Mesothelial cell of epicardium (in vitro differentiated cells): ENCODE measurements at places on chromosomes 2 and 18.

DNA sequence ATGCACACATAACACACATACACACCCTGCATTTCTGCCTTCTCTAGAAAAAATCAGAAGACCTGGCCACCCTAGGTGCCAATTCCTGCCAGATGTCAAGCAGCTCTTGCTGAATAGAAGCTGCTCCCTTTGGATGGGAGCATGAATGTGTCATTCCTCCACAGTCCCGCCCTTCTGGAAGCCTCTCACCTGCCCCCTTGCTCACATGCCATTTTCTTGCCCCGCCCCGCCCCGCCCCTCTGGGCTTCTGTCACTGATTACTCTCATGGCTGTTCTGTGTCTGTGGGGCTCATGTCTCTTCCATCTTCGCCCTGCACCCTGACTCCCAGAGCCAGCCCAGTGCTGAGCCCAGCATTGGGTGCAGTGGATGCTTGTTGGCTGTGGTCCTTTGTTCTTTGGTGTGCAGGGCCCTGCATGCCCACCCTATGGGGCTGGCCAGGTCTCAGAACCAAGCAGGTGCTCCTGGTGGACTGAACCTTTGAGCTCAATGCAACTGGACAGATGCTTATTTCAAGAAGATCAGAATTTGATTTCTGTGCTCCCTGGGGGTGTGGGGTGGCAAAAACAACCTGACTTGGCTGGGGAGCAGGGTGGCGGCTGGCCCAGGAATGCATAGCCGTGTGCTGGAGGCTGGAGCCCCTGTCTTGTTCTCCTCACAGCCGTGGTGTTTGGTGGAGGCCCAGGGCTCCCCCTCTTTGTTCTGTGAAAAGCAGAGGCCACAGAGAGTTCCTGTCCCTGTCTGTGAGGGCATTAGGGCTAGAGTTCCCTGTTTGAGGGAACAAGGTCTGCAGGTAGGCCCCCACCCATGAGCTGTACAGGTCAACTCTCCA is 140.6 kb upstream of the GLI2 start:
- DNase-seq = no peak

- no peak for DNase-seq
These were observed 1591.5 kb downstream of the LRP1B start for GRCh38 chr2:140539242-140539875.

DNA sequence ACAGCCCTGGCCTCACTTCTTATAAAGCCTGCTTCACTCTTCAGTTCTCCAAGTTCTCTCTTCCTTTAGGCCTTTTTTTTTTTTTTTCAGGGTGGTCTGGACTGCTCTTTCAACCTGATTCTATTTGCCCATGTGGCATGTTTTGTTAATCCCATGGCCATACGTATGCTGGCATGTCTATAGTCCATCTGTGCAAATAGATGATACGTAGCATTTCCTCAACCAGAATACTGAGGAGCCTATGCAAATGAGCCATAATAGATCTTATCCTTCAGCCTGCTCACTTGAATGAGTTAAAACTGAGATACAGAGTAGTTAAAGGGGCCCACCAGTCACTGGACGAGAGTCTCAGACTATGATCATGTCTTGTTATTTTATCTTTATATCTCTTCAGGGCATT is 265.2 kb upstream of the CXCR4 start:
- no peak for DNase-seq

DNA sequence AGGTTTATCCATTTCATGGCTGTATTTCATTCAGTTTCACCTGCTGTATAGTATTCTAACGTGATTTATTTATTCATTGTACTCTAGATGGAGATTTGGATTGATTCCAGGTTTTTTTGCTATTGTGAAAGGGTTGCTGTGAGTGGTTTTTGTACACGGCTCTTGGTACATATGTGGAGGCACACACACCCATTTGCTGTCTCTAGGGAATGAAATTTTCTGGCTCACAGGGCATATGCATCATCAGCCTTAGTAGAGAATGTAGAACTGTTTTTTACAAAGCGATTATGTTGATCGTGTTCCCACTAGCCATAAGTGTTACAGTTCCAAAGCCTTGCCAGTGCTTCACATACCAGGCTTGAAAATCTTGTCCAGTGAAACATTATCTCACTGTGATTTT is 5.1 kb downstream of the SPTBN1 start:
- no peak for DNase-seq

GRCh38 chr2:192546565-192546964 is 351.8 kb upstream of the TMEFF2 start:
- no peak for DNase-seq

- DNase-seq = peak; percentile 25
These were observed 208.4 kb downstream of the HDAC4 start for GRCh38 chr2:239192456-239192855.

DNA sequence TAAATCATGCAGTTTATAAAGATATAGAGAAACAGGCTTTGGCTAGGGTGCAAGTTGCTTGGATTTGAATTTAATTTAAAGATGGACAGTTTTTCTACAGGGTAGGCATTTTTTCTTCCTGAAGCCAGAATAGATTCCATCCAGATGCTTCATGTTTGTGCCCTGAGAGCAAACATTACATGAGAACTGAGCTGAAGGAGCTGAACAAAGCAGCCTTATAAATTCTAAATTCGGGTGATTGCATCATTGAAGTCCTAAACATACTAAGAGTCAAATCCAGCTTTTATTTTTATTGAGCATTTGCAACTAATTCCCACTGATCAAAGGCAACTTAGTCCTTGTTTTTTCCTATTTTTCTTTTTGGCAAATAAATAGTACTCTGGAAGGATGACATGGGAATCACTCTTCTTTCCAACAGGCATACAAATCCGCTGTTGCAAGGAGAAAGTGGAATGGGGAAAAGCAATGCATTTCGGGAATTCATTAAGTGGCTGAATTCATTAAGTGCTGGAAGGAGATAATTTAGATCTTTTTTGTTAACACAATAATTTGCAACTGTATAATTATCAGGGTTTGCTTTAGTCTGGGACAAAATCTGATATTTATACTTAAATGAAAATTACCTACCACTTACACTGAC is 828.0 kb downstream of the SLC4A3 start:
- DNase-seq = no peak

GRCh38 chr18:10518595-10519255 is 7.1 kb upstream of the NAPG start:
- no peak for DNase-seq

- no peak for DNase-seq
These were observed 10.1 kb downstream of the RRM2 start for GRCh38 chr2:10132596-10132995.

GRCh38 chr2:120635146-120635545 is 100.5 kb upstream of the GLI2 start:
- no peak for DNase-seq

DNA sequence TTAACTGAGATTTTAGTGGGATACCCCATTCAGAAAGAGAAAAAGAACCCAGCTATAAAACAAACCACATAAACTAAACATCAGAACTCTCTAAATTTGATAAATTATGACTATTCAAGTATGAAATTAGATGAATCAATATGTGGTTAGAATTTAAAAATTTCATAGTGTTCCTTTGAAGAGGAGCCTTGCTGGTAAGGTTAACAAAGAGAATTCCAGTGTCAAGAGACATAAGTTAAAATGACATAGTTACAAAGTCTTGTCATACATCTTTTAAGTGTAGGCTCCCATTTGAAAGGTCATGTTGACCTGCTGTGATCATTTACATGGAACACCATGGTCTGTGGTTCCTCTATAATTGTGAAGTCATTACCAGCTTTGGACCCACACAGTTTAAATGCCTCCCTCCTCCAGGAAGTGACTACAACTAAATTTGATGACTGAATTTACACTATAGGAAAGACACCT is 231.6 kb upstream of the ETAA1 start:
- DNase-seq = no peak
